ENCODE measurements at places on chromosomes 4 and X. TPM values are rescaled to one million over a fixed set of nuclear protein-coding genes. Genes with fewer than 3 reads are reported as not detected.

Gene CABS1
- total RNA-seq, result not detected

Gene DGKK
- total RNA-seq, result not detected

Gene HTN1
- not detected for total RNA-seq

Gene TMPRSS11B
- not detected for total RNA-seq

Gene HERC6
- 1.6 TPM for total RNA-seq

Gene FGFBP2
- not detected for total RNA-seq

GRCh38 chrX:16603822-16604221 lies 46.1 kb upstream of the S100G start:
- peak; percentile 55 for DNase-seq

- DNase-seq, result no peak
These were observed 923.3 kb downstream of the FAT4 start for GRCh38 chr4:126238013-126238412.

GRCh38 chrX:140250391-140250790 lies 254.5 kb downstream of the SOX3 start:
- DNase-seq, result no peak

GRCh38 chr4:156959298-156959702 lies 12.3 kb downstream of the PDGFC start:
- no peak for DNase-seq

DNA sequence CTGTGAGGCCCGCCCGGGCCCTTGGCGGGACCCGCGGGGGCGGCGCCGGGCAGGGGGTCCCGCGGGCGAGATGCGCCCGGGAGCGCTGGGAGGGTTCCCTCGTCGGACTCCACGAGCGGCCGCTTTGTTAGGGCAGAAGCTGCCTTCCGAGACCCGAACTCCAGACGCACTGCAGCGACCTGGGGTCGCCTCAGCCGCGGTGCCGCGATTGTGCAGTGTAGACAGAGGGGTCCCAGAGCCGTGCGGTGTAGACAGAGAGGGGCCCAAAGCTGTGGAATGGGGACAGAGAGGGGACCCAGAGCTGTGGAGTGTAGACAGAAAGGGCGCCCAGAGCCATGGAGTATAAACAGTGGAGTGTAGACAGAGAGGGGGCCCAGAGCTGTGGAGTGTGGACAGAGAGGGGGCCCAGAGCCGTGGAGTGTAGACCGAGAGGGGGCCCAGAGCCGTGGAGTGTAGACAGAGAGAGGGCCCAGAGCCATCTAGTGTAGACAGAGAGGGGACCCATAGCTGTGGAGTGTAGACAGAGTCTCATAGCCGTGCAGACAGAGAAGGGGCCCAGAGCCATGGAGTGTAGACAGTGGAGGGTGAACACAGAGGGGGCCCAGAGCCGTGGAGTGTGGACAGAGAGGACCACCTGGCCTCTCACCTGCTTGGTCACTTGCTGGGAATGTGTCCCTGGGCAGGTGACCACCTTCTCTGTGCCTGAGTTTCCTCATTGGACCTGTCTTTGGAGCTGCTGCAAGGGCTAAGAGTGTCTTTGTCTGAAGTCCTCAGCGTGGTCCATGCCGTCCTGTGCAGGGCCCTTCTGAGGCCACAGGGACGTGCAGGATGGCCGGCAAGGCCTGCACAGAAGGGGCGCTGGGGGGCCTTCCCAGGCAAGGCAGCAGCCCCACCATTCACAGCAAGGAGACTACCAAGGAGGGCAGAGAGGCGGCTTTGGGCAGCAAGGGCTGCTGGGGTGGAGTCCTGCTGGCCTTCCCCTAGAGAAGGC lies 875 bp downstream of the RGS12 start:
- DNase-seq, result no peak

GRCh38 chr4:98733601-98734000 lies 75.2 kb upstream of the TSPAN5 start:
- no peak for DNase-seq
